CD8-positive, alpha-beta memory T cell (primary cell): ENCODE measurements at places on chromosomes 2 and 18. TPM values are rescaled to one million over a fixed set of nuclear protein-coding genes. Genes with fewer than 3 reads are reported as not detected.
A peak's percentile ranks its signal among the peaks of the same experiment; 100 is the strongest.

Gene ALK
- not detected for total RNA-seq

Gene SLC25A52
- total RNA-seq, result 0.22 TPM

Gene MYOM1
- total RNA-seq, result 0.84 TPM

Gene IL36A
- not detected for total RNA-seq

Gene WDR75
- total RNA-seq, result 95.3 TPM

Gene CSRNP3
- total RNA-seq, result not detected

GRCh38 chr2:227376656-227377396 lies 2.3 kb downstream of the TM4SF20 start:
- H3K27ac ChIP-seq, result no peak overlapping the region
- no peak overlapping the region for H3K4me3 ChIP-seq
- no peaks in the 10 kb centered on the region for H3K4me1 ChIP-seq
- no peak for DNase-seq
- H3K27me3 ChIP-seq, result no peaks in the 10 kb centered on the region

DNA sequence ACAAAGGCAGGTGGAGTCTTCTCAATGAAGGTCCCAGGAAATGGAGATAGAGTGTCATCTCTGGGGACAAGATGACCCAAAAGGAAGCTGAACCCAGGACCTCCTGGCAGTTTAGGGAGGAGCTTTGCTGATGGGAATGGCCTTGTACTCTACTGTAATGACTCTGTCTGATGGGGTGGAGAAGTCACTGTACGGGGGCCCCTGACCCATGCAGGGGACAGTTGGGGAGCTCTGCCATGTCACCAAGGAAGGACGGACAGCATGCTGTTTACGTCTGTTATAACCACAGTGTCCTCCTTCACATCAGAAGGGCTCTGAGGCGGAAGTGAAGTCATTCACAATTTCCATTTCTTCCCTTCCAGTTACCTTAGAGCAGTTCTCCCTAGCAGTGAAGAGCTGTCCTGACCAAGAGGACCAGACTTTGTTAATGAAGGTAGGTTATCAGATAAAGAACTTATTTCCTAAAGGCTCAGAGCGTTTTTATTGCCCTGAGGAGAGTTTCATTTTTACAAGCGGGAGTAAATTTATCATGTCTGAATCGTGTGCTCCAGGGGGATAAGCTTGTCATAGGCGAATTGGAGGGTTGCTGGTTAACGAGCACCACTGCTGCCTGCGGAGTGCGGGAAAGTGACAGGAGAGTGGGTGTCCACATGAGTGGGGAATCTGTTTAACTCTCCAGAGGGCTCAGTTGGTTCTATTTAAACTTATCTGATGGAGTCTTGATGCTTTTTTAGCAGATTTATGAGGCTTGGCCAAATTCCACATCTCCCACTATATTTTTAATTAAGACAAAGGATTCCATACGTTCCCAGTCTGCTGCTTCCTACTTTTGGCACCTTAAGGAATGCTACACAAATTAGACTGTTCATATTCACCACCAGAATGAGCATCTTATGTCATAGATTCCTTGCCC lies 71.6 kb upstream of the BCL2L11 start:
- peaks cover 9% of the 10 kb centered on the region for H3K4me1 ChIP-seq
- no peaks in the 10 kb centered on the region for H3K36me3 ChIP-seq
- no peak overlapping the region for H3K27ac ChIP-seq
- DNase-seq, result no peak
- peaks cover 4% of the 10 kb centered on the region for H3K27me3 ChIP-seq

GRCh38 chr18:6571239-6571602 lies 156.5 kb upstream of the L3MBTL4 start:
- H3K4me3 ChIP-seq, result no peak overlapping the region
- no peak for DNase-seq
- no peaks in the 10 kb centered on the region for H3K27me3 ChIP-seq

DNA sequence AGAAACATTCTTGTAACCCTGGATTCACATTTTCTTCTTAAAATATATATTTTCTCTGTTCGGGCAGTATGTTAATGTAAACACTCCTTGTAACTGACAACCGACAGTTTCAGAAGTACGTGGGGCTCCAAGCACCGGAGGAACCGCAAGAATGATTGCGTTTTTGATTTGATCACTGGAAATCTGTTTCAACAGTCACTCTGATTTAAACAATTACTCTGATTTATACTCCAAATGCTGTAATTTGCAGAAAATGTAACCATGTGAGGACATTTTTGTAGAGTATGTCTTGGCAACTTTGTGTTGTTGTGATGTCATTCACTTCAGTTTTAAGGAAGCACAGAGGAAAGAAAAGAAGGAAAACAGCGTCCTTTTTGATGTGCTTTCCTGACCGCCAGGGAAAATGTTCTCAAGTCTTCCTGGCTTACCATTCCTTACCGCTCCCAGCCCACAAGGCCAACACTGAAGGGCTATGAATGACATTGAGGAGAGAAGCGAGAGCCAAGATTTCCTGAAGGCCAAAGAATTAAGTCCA lies 77.7 kb downstream of the APOB start:
- no peaks in the 10 kb centered on the region for H3K27me3 ChIP-seq
- no peaks in the 10 kb centered on the region for H3K4me1 ChIP-seq
- no peak for DNase-seq
- no peak overlapping the region for H3K4me3 ChIP-seq

- no peaks in the 10 kb centered on the region for H3K4me1 ChIP-seq
- H3K4me3 ChIP-seq, result no peak overlapping the region
- DNase-seq, result no peak
- no peaks in the 10 kb centered on the region for H3K36me3 ChIP-seq
These were observed 380.3 kb downstream of the NYAP2 start for GRCh38 chr2:225779829-225780228.

- no peaks in the 10 kb centered on the region for H3K4me1 ChIP-seq
- H3K36me3 ChIP-seq, result no peaks in the 10 kb centered on the region
- DNase-seq, result no peak
- H3K27ac ChIP-seq, result no peak overlapping the region
These were observed 8.0 kb upstream of the EIF2AK2 start for GRCh38 chr2:37164757-37165156.

GRCh38 chr2:195532628-195533271 lies 124.3 kb upstream of the SLC39A10 start:
- H3K27ac ChIP-seq, result peak overlapping the region; percentile 19
- H3K27me3 ChIP-seq, result no peaks in the 10 kb centered on the region
- peak overlapping the region; percentile 65 for H3K4me3 ChIP-seq
- peaks cover 65% of the 10 kb centered on the region for H3K4me1 ChIP-seq
- H3K36me3 ChIP-seq, result no peaks in the 10 kb centered on the region

DNA sequence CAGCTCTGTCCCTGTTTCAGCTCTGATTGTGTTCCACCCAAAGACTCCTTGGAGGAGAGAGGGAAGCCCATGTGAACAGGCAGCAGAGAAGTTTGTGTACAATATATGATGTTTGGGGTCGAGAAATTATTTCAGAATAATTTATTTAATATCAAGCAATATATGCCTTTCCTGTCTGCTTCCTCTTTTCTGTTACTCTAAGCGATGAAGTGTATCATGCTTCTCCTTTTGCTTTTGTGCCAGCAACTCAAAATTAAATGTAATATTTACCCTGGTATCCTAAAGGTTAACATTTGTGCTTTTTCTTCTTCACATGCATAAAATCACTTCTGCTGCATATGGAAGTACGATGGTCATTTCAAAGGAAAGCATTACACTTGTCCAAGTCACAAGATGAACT lies 2.4 kb upstream of the NTSR2 start:
- no peaks in the 10 kb centered on the region for H3K4me1 ChIP-seq
- peaks cover 11% of the 10 kb centered on the region for H3K27me3 ChIP-seq
- H3K27ac ChIP-seq, result no peak overlapping the region
- no peak overlapping the region for H3K4me3 ChIP-seq
- no peak for DNase-seq
- no peaks in the 10 kb centered on the region for H3K36me3 ChIP-seq

- no peak for DNase-seq
- H3K4me3 ChIP-seq, result no peak overlapping the region
- H3K27me3 ChIP-seq, result no peaks in the 10 kb centered on the region
These were observed 150.4 kb downstream of the ZFP36L2 start for GRCh38 chr2:43075811-43076585.

GRCh38 chr18:6273423-6273822 lies 141.3 kb downstream of the L3MBTL4 start:
- H3K27me3 ChIP-seq, result no peaks in the 10 kb centered on the region
- H3K36me3 ChIP-seq, result no peaks in the 10 kb centered on the region
- H3K4me3 ChIP-seq, result no peak overlapping the region
- H3K27ac ChIP-seq, result no peak overlapping the region
- DNase-seq, result no peak
- no peaks in the 10 kb centered on the region for H3K4me1 ChIP-seq
